Purkinje cell (primary cell): ENCODE measurements at places on chromosomes 6 and 20. TPM values are rescaled to one million over a fixed set of nuclear protein-coding genes. Genes with fewer than 3 reads are reported as not detected.

Gene KDM1B
- polyA plus RNA-seq, result 11.2 and 11.8 TPM in 2 replicates

Gene RNF182
- 9.2 and 9.5 TPM in 2 replicates for polyA plus RNA-seq

Gene SCUBE3
- polyA plus RNA-seq, result 1.6 and 2.1 TPM in 2 replicates

Gene WFDC10A
- polyA plus RNA-seq, result not detected in 2 replicates

Gene GTF2H4
- 1.7 TPM in 1 of 2 replicates, not detected in the other for polyA plus RNA-seq
